Stimulated activated CD8-positive, alpha-beta memory T cell treated with anti-CD3 and anti-CD28 coated beads, Interleukin-2, amount 100 ng/mL, for 48 hours (primary cell): ENCODE measurements at places on chromosomes 13 and 19.

DNA sequence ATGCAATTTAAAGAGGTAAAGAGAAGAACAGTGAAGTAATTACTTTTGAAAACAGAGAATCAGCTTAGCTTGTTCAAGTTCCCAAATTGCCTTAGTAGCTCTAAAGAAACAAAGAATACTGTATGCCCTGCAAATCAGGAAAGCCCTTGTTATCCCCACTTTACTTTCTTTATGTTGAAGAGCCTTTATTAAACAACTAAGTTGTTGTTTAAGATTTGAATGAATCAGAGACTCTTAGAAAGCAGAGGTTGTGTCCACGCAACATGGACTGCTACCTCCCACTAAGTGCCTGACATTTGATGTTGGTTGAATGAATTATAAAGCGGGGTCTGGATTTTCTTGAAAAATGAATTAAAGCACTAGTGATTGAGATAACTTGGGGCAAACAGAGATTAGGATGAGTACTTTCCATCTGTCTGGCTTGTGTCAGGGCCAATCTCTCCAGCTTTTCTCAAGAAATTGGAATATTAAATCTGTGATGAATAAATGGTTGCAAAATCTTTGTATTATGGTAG lies 214.7 kb downstream of the POSTN start:
- DNase-seq: no peak

- no peak for DNase-seq
Measured at GRCh38 chr13:37453246-37453645, 145.3 kb downstream of the POSTN start.

DNA sequence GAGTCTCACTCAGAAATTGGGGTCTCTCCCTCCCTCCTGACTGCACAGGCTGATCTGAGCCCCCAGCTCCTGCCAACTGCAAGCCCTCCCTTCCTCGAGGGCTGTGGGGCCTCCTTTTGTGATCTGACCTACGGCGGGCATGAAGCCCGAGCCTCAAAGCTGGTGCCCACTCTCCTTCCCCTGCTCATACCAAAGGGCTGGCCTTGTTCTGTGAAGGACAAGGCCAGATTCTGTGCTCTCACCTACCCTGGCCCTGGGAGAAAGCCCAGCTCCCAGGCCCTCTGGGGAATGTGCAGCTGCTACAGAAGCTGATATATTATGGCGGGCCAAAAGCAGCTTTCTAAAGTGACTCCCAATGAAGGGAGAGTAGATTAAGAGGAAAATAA lies 9.0 kb upstream of the ECH1 start:
- DNase-seq: no peak

DNA sequence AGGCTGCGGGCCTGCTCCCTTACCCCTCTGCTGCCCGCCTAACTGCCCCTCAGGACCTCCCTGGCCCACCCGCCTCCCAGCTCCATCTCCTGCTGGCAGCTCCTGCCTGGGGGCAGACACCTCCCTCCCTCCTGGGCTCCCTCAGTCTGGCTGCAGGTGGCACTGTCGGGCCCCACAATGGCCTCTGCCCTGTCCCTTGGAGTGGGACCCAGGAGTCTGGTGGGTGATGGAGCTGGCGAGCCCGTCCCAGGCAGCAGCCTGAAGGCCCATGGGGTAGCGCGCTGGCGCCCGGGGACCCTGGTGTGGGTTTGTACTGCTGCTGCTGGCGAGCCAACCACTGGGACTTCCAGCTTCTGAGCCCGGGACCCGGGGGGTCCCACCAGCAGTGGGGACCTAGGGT lies 83.6 kb downstream of the KDM4B start:
- no peak for DNase-seq

- no peak for DNase-seq
Measured at GRCh38 chr19:9673912-9674662, 813 bp downstream of the ZNF562 start.

DNA sequence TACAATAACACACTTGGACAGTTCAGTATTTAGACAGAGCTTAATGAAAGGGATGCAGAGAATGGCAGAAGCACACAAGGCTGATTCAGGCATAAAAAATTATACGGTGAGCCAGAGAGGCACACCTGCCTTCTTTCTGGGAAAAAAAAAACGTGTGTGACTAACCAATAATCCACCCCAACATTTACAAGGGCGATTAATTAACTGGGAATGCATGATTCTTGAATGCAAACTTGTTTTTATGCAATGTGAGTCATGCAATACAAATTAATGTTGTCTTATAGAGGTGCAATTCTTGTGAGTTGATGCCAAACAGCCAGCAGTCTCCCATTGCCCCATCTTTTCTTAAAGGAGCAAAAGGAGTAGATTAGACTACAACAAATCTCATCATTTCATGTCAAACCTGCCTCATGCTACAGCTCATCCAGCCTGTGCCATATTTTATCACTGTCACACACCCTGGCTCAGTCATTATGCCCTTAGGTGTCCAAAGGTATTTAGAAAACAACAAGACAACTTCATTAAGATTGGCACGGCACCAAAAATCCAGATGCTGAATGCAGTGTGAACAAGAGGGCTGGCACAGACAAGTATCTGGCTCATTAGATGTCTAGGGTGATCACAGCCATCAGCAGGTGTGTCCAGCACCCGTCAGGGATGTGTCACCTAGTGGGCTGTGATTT lies 721.1 kb downstream of the EFNB2 start:
- DNase-seq: no peak

DNA sequence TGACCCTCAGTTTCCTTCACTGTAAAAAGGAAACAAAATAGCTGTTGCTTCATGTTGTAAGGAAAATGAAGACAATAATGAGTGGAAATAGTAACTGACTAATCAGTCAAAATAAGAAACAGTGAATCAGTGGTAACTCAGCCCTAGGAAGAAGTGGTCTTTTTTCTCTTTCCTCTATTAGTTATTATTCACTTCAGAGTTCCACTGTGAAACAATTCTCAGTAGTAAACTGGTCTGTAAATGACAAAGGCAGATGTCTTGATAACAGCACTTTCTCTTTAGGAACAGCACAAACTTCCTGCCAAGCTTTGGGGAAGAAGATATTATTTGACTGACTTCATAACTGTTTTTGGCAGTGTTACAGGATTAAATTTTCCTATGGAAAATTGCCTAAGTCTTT lies 600.5 kb upstream of the KLHL1 start:
- DNase-seq: no peak

- DNase-seq: no peak
Measured at GRCh38 chr13:35714588-35715377, 238.3 kb upstream of the MAB21L1 start.

GRCh38 chr19:47093254-47093653 lies 20.3 kb downstream of the ZC3H4 start:
- DNase-seq: no peak

DNA sequence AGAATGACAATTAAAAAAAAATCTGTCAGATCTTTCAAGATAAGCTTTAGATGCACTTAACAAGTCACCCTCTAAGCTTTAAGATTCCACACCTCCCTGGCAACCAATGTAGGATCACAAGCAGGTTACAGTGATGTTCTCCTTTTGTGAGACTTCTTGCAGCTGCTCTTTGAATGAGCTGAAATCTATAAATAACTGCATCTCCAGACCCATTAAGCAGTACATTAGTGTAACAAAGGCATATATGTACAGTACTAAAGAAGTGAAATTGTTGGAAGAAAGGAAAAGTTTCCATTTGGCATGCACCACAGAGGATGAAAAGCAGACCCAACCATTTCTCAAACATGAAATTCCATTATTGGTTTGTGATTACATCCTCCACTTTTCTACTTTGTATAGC lies 364.7 kb downstream of the ENOX1 start:
- no peak for DNase-seq

DNA sequence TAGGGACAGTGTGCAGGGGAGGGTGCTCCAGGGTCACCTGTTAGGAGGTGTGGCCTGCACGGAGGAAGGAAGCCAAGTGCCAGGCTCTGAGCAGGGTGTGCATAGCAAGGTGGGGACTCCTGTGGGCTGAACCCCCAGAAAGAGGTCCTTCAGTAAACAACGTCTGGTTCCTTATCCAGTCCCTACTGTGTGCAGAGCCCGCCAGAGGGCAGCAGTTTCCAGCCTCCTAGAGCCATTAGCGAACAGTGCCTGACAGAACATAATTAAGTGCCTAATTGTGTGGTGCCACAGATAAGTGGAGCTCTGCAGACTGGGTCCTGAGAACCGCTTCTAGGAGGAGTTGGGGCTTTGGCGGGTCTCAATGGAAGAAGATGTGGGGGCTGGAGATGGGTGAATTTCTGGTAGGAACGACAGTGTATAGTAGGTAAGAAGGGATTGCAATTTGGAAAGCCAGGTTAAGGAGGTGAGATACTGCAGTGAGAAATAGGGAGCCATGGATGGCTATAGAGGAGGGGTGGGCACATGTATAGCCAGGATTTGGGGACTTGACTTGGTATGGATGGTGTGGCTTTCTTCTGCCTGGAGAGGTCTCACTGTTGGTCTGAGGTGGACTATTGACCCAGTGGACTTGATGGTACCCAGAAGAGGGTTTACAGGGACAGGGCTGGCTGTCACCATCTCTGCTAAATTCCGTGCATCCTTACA lies 323.1 kb downstream of the ZNF536 start:
- DNase-seq: no peak

GRCh38 chr19:2240881-2241760 lies 4.5 kb downstream of the SF3A2 start:
- no peak for DNase-seq

- no peak for DNase-seq
Measured at GRCh38 chr13:111270126-111270525, 50.3 kb upstream of the TEX29 start.

DNA sequence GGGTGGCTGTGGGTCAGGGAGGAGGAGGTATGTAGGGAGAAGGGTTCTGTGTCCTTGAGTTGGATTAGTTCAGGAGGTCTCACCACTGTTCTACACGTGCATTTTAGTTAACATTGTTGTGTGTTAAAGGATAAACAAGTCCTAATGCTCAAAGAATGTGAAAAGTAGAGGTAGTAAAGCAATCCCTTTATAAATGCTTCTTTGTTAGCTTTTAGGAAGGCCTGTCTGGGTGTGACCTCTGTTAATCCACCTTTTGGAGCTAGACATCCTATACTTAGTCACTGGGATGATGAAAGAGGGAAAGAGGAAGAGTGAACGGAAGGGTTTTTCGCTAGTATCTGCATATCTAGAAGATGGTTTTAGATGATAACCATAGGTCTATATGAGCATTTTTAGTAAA lies 42.2 kb upstream of the FLT1 start:
- no peak for DNase-seq

DNA sequence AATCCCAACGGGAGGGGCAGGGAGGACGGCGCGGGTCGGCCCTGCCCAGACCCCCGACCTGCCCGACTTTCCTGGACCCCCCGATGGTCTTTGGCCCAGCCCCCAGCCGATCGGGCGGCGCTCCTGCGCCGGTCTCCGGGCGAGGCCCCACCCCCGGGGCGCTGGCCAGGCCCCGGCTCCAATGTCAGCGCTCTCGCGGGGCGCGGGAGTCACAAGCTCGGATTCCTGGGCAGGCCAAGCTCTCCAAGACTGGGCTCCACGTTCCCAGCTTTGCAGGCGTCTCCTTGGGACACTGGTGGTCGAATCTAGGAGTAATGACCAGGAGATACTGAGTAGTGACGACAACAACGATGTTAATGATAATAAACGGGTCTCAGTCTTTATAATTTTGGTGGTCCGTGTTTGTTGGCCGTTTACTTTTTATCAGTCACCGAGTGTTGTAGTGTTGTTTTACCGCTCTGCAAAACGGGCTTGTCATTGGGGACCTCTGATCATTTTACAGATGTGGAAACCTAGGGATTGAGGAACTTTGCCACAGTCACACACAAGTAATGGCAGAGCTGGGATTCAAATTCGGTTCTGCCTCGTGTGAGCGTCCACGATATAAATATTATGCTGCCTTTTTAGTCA lies 545 bp downstream of the RAD23A start:
- DNase-seq: peak; percentile 43

GRCh38 chr19:17214508-17215126 lies 540 bp upstream of the USE1 start:
- no peak for DNase-seq

DNA sequence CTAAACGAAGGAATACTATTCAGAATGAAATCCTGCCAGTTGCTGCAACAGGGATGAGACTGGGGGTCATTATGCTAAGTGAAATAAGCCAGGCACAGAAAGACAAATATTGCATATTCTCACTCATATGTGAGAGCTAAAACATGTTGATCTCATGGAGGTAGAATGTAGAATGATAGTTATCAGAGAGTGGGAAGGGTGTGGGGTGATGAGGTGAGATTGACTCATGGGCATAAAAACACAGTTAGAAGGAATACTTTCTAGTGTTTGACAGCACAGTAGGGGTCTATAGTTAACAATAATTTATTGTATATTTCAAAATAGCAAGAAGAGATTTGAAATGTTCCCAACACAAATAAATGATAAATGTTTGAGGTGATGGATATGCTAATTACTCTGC lies 7.8 kb upstream of the OR7C2 start:
- no peak for DNase-seq

DNA sequence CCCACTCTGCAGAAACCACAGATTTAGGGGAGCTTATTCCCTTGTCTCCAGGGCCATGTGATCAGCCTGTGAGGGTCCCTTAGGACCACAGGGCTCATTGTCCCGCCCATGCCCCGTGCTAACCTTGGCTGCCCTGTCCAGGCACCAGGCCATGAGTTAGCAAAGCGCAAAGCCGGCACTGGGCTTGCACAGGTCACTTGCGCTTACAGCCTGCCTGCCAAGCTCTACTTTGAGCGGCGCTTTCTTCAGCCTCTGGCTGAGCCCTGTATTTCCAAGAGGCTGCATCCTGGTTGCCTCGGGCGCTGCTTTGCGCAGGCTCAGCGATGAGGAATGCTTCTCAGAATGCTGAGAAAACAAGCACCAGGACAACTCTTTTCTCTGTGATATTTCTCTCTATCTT lies 188.0 kb downstream of the TDRD3 start:
- DNase-seq: no peak

DNA sequence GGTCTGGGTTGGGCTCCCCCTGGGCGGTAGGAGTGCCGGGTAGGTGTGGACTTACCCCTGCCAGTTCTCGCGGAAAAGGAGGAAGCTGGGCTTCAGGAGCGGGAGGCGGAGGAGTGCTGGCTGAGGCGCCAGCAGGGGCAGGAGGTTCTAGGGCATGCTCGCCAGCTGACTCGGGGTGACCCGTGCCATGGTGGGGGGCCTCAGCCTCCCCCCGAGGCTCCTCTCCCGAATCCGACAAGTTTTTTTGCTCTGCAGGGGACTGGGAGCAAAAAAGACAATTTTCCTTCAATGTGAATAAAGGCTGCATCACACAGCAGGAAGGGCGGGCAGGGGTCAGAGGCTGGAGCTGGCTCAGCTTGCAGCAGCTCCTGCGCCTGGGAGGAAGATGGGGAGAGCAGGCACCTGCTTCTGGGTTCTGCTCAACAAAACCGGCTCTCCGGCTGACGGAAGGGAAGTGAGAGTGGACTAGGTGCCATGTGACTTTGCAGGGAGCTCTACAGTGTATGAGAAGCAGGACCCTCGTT lies 26.5 kb downstream of the RANBP3 start:
- DNase-seq: no peak

- no peak for DNase-seq
Measured at GRCh38 chr13:22175241-22175640, 504.4 kb downstream of the FGF9 start.

DNA sequence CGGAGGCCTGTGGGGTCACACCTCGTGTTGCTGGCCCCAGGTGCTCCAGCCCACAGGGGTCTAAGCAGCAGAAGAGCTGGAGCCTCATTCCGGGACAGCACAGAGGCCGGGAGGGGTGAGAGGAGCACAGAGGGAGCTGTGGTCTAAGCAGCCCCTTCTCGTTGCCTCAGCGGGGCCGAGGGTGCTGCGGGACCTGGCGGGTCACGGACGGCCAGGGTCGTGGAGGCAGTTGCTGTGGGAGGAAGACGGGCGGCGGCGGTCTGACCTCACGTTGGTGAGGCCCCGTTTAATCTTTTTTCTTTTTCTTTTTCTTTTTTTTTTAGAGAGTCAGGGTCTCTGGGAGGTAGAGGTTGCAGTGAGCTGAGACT lies 21.7 kb downstream of the PIAS4 start:
- no peak for DNase-seq
